ENCODE measurements at places on chromosomes 3 and 15. TPM values are rescaled to one million over a fixed set of nuclear protein-coding genes. Genes with fewer than 3 reads are reported as not detected.

Gene RTP3
- not detected for total RNA-seq

Gene ATP13A4
- total RNA-seq, result not detected

Gene KCNAB1
- 2.4 TPM for total RNA-seq

Gene TLR9
- total RNA-seq, result not detected

Gene ZBTB47
- 13.0 TPM for total RNA-seq

Measured in HT1080 (cell line).